ENCODE measurements at places on chromosomes 12 and 14.

GRCh38 chr14:106841701-106842100, 1315.3 kb downstream of the TMEM121 start:
- DNase-seq: no peak

DNA sequence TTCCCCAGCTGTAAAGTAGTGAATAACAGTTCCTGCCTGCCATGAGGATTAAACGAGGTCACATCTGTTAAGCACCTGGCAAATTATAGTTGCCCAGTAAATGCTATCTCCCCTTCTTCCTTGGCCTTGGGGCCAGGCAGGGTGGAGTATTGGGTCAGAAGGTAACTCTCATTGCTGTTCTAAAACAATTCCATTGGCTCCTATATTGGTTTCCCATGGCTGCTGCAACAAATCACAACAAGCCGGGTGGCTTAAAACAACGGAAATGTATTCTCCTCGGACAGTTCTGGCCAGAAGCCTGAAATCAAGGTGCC, 31.9 kb downstream of the MMAB start:
- DNase-seq: no peak

GRCh38 chr12:120821878-120822277, 82.3 kb downstream of the SPPL3 start:
- no peak for DNase-seq

DNA sequence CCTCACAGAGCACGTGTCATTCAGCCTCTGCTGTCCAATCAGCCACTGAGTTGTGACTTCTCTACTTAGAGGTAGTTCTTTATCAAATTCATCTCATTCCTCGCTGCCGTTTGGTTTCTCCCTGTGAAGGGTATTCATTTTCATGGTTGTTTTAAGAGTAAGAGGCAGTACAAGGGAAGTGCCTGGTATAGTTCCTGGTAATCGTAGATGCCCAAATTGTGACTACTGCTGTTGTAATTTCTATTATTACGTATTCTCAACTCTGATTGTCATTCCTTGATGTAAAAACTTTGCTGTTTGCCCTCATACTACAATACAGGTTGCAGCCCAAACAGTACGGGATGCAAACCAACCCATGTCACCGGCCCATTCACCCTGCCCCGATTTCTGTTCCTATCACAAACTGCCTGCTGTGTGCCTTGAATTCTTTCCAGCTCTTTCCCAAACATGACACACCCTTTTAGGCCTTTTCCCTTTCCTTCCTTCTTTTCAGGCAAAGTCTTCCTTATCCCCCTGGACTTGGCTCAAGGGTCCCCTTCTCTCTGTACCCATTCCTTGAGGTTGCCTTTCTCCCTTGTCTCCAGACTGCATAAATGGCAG, 93.0 kb downstream of the SLC25A47 start:
- DNase-seq: no peak

DNA sequence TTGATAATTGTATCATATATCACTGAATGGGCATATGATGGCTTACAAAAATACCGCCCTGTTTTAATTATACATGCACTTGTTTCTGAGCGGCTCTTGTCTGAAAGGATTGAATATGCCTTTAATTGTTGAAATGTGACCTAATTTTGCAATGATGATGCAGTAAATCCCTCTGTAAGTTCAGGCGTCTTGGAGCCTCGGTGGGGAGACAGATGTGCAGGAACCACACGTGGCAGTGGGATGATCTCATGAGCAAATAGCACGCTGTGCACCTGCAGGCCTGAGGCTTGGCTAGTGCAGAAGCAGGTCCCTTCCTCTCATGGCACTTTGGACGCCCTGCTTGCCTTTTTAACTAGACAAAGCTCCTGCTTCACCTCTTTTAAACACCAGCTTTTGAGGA, 49.3 kb upstream of the ASPG start:
- peak; percentile 35 for DNase-seq

- no peak for DNase-seq
These were observed 138.9 kb downstream of the PIK3C2G start for GRCh38 chr12:18400186-18400585.

- no peak for DNase-seq
These were observed 109.0 kb upstream of the SLC35F4 start for GRCh38 chr14:57974896-57975295.

Data from SHP77 (cell line).